Thyroid gland (tissue), 4 donors: ENCODE measurements at places on chromosomes 2 and 18.

DNA sequence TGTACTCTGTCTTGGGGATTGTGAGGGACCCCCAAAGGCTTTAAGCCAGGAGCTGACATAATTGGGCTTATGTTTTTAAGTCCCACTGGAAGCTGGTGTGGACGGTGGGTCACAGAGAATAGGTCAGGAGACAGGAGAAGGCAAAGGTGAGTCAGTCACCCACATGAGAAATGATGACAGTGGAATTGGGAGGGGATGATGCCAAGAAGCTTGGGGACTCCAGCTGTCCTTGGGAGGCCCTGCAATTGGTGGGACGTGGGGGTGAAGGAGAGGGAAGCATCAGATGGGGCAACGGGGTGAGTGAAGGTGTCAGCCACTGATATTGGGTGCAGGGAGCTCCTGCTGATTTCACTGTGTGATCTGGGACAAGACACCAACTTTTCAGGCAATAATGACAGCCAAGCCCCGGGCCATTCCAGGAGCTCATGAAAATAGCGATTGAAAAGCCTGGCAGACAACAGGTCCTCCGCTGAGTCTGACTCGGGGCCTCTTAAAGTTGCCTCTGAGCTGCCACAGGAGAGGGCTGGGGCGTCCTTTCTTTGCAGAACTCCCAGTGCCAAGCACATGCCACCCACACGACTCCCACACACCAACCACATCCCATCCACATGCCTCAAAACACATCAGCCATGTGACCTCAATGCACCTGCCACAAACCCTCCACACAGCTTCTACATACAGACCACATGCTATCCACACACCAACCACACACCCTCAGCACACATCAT is 13.4 kb downstream of the TNS1 start:
- DNase-seq: no peak

DNA sequence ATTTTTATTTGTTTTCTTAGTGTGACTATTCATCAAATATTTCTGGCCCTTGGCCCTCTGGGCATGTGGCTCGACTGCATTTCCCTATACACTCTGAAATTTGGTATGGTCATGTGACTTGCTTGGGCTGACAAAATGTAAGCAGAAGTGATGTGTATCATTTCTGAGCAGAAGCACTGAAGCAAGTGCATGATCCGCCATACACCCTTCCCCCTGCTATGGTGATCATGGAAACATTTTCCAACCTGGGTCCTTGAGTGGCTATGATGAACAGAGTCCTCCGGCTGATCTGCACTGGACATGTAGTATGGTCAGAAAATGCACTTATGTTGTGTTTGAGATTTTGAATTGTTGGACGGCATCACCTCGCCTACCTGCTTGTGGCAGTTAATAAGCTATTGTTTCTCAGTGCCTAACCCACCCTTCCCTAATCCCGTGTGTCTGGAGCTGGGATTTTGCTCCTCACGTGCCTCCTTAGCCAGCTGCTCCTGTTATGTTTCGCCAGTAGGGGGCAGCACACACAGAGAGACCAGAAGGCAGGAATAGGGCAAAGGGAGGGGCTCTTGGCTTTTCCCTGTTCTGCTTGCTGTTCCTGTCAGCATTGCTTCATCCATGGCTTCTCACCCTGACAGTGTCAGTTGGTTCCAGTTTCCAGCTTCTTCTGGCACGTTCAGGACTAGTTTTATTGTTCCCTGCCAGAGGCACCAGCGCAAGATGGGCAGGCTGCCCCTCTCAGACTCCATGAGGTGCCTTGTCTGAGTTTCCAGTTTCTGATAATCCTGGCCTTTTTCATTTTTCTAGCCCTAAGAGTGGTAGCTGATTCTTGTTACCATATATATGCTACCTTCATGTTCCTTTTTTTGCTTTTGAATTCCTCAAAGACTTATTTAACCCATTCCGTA is 207.4 kb downstream of the ARL6IP6 start:
- DNase-seq: peak; percentile 41

DNA sequence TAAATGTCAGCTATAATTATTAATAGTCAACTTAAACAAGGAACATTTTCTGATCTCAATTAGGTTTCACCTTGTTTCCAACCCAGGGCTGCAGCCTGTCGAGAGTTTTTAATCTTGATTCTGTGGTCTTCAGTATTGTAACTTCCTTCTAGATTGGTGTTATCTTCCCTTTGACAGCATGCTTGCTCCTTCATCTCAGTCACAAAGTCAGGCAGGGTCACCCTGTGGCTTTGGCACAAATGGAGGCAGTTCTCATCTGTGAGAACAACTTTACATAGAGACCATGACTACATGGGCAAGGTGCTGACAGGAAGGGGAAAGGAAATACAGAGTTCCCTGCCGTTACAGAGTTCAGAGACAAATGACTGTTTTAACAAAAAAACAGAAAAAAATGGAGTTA is 50.5 kb downstream of the HNRNPLL start:
- DNase-seq: no peak

- no peak for DNase-seq
These were observed 34.0 kb upstream of the PLA2R1 start for GRCh38 chr2:160096409-160096808.

- DNase-seq: no peak
These were observed 120.1 kb downstream of the HAUS1 start for GRCh38 chr18:46224181-46224775.

GRCh38 chr2:40244675-40245074 is 207.2 kb downstream of the SLC8A1 start:
- DNase-seq: peak; percentile 57

GRCh38 chr2:227932403-227932802 is 61.0 kb downstream of the DAW1 start:
- DNase-seq: no peak

- DNase-seq: peak; percentile 37
These were observed 93.7 kb downstream of the MAPK4 start for GRCh38 chr18:50653402-50654093.

DNA sequence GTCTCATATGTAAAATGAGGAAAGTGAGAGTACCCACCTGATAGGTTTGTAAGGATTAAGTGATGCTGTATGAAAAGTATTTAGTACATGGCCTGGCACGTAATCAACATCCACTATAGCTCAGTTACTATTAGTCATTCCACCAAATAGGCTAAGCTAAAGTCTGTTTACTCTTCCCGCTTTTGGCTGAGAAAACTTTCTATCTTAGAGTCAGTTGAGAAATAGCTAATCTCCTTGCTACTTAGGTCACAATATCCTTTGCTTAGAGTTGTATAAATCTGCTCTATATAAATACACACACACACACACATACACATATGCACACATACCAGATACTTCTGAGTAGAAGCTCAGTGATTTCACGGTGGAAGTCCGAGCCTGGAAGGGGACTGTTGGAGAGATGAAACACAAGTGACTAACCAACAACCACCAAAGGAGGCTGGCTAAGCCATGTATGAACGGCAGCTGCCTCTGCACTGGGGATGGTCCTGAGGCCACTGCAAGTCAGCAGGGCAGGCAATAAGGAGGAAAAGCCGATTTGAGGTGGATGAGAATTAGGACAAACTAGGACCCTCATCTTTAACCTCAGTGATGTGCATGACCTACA is 104.6 kb upstream of the EPHA4 start:
- DNase-seq: no peak

GRCh38 chr2:191114403-191114886 is 36.3 kb downstream of the STAT4 start:
- DNase-seq: no peak

DNA sequence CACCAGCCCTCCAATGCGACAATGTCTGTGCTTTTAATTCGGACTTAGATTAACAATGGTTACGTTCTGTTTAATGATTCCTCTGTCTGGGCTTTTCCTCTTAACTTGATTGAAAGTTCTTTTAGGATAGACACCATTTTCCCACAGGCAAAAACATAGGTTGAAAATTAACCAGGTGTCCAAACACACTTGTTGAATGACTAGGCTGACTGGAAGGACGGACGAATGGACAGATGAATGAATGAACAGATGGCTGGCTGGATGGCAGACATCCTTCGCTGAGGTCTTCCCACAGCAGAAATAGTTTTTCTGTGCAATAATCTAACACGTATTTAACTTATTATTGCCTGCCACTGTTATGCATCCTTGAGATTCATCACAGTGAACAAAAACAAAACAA is 298.8 kb downstream of the SRBD1 start:
- no peak for DNase-seq

DNA sequence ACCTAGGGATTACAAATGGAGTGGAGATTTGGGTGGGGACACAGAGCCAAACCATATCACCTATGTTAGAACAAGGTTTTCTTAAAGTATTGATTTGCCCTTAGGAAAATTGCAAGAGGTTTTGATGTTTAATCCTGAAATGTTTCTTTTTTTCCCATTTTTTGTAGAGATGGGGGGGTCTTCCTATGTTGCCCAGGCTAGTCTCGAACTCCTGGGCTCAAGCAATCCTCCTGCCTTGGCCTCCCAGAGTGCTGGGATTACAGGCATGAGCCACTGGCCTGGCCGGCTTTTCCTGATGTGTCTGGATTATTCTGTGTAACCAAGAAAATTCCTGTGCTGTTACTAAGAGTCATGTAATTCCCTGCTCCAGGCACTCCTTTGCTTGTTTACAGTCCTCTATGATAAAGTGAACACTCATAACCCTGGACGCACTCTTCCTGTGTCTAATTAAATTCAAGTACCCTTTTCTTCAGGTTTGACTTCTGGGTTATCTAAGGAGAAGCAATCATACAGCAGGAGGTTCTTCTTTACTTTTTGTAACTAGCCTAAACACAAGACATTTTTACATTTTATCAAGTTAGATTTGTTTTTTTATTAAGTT is 15.0 kb upstream of the CTDP1 start:
- DNase-seq: no peak

DNA sequence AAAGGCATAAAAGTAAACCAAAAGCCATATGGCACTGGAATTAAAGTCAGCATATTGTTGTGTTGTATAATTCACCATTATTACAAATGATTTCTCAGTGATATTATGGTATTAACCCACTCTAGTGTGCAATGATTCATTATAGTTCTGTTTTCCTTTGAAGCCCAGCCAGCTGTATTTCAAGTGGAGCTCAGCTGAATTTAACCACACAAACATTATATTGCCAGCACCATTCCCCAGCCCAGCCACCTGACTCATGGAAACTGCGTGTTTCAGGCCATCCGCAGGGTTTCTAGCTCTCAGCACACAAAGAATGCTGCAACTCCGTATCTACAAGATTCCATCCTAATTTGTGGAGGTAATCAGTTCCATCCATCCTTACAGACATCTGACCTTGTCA is 166.8 kb upstream of the CHAC2 start:
- peak; percentile 49 for DNase-seq

DNA sequence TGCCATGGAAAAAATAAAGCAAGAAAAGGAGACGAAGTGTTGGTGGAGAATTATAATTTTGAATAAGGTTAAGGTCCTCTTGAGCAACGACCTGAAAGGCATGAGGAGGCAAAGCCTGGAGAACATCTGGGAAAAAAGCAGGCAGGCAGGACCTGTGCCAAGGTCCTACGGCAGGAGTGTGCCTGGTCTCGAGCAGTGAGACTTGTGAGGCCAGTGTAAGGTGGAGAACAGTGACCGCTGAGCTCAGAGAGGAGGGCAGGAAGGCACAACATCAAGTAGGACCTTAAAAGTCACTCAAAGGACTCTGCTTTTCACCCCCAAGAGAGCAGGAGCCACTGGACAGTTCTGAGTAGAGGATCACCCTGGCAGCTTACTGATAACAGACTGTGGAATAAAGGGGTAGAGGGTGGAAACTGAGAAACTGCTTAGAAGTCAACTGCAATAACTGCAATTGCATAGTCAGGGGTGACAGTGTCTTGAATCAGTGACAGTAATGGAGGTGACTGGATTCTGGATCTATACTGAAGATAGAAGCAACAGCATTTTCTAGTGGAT is 3.5 kb downstream of the NOL10 start:
- DNase-seq: no peak

- DNase-seq: no peak
These were observed 213.7 kb downstream of the TRIB2 start for GRCh38 chr2:12930391-12930790.

GRCh38 chr2:241185961-241186360 is 2.5 kb upstream of the ANO7 start:
- DNase-seq: no peak

GRCh38 chr2:190912726-190913125 is 32.1 kb downstream of the GLS start:
- DNase-seq: no peak

DNA sequence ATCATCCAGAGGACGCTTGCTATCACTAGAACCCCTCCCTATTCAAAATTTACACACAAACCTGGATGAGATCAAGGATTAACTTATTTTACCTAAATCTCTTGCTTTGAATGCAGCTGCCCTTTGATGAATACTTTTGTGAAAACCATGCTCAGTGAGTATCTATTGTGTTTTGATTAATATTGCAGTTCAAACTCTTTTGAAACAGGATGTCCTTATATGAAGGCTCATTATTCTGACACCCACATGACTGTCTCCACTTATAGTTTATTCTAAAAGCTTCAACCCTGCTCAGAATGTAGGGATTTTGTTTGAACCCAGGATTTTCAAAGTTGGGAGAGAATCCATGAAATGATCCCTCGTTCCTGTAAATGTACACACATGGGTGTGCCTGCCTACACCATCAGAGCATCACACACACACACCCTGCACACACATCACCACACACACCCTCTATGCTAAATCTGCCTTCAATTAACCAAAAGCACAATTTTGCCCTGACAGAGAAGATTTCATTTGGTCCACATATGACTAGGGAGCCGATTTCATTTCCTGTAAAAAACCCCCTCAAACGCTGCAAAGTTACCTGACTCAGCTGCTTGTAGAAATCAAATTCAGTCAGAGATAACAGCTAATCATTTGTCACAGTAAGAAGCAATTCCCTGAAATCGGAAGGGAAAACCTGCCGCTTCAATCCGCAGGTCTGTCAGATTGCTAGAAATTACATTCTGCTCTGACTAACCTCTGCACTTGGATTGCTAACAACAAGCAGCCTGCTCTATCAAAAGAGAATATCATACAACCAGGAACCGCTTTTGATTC is 65.2 kb downstream of the ZEB2 start:
- DNase-seq: no peak

DNA sequence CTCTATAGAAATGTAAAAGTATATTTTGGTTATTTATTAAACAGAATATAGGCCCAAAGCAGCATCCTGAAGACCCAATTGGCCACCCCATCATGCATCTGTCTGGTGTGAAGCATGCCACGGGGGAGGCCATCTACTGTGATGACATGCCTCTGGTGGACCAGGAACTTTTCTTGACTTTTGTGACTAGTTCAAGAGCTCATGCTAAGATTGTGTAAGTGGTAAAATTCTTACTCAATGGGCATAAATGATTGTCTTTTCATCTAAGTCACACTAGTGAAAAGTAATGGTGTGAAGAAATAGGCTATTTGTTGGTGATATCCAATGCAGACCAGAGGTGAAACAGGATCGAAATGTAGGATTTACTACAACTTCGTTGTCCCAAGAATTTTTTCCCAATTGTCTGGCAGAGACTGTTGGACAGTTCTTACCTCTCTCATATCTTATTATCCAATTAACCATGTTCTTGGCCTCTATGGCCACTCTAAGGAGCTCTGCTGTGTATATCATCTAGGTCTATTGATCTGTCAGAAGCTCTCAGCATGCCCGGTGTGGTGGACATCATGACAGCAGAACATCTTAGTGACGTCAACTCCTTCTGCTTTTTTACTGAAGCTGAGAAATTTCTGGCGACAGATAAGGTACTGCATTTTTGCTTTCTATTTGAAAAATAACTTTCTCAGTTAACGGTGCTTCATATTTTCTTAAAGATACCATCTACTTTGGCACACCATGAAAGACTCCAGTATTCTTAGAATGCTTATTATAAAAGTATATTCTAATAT is 35.0 kb downstream of the AOX1 start:
- DNase-seq: no peak

- DNase-seq: no peak
These were observed 410.2 kb upstream of the CHST9 start for GRCh38 chr18:27595113-27595838.
